ENCODE measurements at places on chromosomes 6 and 20. TPM values are rescaled to one million over a fixed set of nuclear protein-coding genes. Genes with fewer than 3 reads are reported as not detected.
A peak's percentile ranks its signal among the peaks of the same experiment; 100 is the strongest.

DNA sequence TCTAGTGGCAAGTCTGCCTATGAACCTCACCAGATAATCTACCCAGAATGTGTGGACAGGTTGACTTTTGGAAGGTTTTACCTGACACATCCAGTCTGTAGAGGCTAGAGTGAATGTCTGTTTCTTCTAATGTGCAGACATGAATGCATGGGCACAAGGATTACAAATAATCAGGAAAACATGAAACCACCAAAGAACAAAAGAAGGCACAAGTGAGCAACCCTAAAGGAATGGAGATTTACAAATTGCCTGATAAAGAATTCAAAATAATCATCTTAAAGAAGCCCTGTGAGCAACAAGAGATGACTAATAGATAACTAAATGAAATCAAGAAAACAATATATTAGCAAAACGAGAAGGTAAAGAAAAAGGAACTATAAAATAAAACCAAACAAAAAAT lies 876.1 kb upstream of the ADGRB3 start:
- DNase-seq = no peak

GRCh38 chr6:132490024-132490423 lies 22.9 kb downstream of the STX7 start:
- no peak for DNase-seq

GRCh38 chr20:51402201-51402600 lies 140.3 kb downstream of the NFATC2 start:
- peak; percentile 67 for DNase-seq

Gene TUBB1
- total RNA-seq = under 0.01 TPM

DNA sequence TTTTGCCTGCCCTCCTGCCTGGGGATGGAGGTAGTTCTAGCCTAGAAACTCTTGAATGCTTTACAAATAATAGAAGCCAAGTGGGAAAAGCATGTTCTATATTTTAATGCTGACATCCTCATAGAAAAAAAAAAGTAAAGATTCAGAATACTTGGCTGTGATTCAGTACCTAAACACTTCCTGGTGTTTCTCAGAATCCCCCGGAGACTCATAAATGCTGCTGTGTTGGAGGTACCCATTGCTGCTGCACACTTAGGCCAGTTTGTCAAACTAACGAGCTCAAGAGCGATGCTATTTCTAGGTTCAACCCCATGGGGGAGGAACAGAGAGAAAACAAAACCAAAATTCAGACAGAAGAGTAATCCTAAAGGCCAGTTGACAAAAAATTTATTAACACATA lies 38.8 kb upstream of the ZFP64 start:
- DNase-seq = no peak

Gene PDE7B
- total RNA-seq = 22.1 TPM

DNA sequence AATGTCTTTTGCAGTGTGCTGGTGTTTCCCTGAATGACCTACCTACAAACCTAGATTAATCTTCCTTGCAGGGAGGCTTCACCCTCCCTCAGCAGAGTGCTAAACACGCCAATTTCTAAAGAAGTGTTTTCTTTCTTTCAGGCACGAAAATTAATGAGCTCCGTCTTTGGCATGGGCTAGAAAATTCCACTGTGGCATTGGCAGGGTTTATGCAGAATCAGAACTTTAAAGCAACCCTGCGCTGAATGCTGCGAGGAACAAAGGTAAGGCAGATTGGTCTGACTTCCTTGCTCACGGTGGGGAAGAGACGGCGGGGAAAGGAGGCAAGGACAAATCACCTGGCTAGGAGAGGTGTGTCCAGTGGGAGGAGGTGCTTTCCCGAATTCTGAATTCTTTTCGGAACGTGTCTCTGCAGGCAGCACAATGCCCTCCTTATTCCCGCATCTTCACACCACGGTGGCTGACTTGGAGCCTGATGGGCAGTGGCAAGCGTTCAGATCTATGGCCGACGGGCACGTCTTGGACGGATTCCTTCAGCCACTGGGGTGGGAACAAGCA lies 6.2 kb upstream of the BANF2 start:
- DNase-seq = no peak

- DNase-seq = no peak
Observed at GRCh38 chr20:59422872-59423544, 122.6 kb downstream of the EDN3 start.

Gene TLDC2
- under 0.01 TPM for total RNA-seq

Gene CFAP206
- 0.26 TPM for total RNA-seq

DNA sequence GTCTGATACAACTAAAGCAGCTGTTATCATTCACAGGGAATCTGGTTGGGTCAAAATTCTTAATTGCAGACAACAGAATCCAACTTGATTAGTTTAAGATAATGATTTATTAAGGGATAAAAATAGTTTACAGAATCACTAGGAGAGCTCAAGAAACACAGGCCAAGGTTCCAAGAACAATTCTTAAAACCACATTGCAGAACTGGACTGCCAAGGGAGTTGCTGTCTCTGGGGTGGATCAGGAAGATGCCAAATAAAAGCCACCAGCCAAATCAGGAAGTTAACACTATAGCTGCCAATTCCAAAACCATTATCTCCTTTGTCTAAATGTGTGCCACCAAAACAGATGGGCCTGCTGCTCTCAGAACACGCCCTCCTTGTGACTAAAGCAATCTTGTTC lies 53.7 kb downstream of the NUDT3 start:
- no peak for DNase-seq

- no peak for DNase-seq
Observed at GRCh38 chr20:50843331-50844276, 48.7 kb downstream of the BCAS4 start.

Gene MYB
- under 0.01 TPM for total RNA-seq

DNA sequence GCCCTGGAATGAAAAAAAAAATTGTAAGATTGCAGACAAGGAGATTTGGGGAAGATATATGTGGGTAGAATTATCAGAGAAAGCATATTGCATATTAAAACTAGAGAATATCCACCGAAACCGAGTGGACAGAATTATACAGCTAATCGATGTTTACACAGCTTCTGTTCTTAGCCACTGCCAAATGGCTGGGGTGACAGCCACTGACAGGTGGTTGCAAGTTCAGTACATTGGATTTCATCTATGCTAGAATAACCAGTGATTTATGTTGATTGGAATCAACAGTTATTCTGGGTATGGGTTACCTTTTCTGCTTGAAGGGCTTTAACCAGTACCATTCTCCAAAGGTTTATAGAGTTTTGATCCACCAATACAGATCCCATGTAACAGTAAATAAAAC lies 48.4 kb upstream of the THEMIS start:
- no peak for DNase-seq

Gene SLCO4A1
- 0.50 TPM for total RNA-seq

GRCh38 chr6:39836606-39837005 lies 44.4 kb downstream of the DAAM2 start:
- DNase-seq = no peak

DNA sequence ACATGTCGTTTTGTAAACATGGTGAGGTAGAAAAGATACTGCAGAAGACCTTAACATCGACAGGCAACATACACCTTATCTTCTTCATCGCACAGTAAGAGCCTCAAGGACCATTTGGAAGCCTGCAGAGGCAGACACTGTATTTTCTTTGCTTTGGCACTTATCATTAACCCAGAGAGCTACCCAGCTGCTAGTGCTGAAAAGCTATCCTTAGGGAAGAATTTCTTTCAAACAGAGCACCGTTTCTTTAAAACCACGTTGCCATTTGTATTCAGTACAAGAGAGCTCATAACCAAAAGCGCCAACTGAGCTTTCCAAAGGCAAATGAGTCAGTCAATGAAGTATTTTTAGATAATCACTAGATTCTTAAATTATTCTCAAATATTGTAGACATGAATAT lies 306.6 kb downstream of the EPM2A start:
- DNase-seq = no peak

DNA sequence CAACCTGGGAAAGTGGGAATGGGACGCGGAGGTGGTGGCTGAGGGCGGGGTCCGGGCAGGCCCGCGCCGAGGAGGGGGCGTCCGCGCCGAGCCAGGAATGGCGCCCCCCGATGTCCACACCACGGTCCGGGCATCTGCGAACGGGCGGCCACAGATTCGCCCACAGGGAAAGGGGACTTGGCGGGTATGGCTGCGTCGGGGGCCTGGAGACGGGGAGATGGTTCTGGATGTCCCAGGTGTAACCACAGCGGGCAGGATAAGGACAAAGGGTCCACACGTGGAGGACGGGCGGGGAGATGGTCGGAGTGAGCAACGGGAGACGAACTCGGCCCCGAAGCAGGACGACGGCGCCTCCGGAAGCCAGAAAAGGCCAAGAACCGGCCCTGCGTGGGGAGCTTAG lies 124.6 kb downstream of the WDR27 start:
- no peak for DNase-seq

Gene TUBB2B
- total RNA-seq = 5.1 TPM

DNA sequence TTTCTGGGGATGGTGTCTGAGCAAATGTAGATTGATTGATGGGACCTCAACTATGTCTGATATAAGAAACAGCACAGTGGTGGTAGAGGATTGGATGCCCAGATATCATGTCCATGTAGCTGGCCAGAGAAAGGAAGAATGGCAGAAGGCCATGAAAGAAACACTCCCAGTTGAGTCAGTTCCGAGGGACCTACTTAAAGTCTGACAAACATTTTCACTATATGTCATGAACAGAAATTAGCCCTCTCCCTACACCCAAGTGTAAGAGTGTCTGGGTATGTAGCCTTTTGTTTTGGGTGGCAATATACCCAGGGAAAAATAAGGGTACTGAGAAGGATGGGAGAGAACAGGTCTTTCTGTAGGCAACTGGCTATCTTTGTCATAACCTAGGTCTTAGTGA lies 434.2 kb downstream of the BCKDHB start:
- DNase-seq = peak; percentile 41

Gene TNFRSF6B
- total RNA-seq = 6.7 TPM

DNA sequence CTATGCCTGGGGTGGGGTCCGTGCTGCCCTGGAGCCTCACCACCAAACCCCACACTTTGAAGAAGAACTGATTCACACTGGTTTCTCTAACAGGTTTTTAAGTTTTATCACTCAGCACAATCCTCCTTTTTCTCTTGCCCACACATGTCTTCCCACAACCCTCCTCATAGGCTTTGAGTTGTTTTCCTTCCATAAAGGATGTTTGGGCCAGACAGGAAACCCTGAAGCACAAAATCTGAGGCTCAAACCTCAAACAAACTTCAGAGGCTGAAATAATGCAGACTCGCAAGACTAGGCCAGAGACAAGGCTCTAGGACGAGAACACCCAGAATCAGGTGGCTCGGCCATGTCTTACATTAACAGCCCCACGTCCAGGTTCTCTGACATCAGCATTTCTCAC lies 35.3 kb downstream of the EZR start:
- DNase-seq = no peak
